ENCODE measurements at places on chromosomes 16 and 17.

- peak; percentile 8 for DNase-seq
Measured at GRCh38 chr16:47905771-47906170, 250.0 kb downstream of the ABCC12 start.

GRCh38 chr16:65094009-65094408, 27.9 kb downstream of the CDH11 start:
- DNase-seq = no peak

- peak; percentile 86 for DNase-seq
Measured at GRCh38 chr16:11349599-11350276, 4.5 kb downstream of the RMI2 start.

- DNase-seq = no peak
Measured at GRCh38 chr16:82059983-82060421, 24.9 kb downstream of the HSD17B2 start.

- DNase-seq = no peak
Measured at GRCh38 chr17:9002606-9003354, 18.5 kb upstream of the NTN1 start.

DNA sequence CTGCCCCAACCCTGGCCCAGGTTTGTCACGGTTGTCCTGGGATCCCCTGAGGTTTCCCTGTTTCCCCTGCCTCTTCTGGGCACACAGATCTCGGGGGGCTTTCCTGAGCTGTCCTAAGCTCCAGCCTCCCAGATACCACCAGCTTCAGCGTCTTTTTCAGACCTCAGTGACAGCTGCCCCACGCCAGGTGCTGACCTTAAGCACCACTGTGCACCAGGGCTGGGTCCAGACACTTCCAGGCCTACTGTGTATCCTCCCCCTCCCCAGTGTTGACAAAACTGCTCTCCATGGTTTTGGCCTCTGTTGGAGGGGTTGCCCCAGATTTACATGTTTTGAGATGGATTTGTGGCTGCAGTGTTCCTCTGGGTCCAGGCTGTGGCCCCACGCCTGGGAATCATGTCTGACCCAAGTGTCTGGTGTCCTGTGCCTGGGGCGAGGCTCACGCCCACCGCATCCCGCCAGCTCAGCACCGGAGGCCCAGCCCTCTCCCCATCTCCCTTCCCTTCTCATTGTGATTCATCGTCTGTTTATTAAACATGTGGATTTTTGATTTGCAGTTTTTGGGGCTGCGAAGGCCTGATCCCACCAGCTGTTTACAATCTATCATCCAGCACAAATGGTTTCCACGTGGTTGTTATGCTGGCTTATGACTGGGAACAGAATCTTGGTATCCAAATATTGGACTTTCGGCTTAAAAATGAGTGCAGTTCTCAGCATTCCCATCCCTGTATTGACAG, 82.1 kb downstream of the METRNL start:
- peak; percentile 92 for DNase-seq

DNA sequence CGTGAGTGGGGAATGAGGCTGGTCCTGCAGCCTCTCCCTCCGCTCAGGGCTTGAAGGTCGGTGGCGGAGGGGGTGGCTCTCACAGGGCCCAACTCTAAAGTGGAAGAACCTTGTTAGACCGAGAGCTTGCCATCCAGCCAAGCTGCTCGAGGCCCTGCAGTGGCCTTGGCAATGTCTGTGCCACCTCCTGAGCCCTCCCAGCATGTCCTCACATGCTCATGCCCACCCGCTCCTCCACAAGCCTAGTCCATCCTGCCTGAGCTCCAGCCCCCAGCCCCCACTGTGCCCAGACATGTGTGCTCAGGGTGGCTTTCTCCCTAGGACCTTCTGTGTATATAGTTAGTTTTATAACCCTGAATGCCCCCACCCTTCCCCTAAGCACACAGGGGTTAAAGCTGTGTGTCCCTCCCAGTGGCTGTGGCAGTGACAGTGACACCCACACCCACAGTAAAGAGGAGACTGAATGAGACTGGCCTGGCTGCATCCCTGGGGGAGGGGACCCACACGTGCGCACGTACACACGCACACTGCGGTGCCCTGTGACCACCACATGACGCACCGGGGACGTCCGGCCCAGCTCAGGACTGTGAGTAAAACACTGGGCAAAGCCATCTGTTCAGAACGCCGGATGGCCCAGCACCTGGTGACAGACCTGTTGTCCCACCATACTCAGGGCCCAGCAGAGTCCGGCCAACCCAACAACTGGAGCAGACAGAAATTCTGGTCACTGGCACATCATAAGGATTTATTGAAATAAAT, 15.6 kb downstream of the PDK2 start:
- no peak for DNase-seq

GRCh38 chr17:10147761-10148415, 50.5 kb downstream of the GAS7 start:
- DNase-seq = no peak

GRCh38 chr16:82694239-82694874, 67.6 kb downstream of the CDH13 start:
- DNase-seq = peak; percentile 70

DNA sequence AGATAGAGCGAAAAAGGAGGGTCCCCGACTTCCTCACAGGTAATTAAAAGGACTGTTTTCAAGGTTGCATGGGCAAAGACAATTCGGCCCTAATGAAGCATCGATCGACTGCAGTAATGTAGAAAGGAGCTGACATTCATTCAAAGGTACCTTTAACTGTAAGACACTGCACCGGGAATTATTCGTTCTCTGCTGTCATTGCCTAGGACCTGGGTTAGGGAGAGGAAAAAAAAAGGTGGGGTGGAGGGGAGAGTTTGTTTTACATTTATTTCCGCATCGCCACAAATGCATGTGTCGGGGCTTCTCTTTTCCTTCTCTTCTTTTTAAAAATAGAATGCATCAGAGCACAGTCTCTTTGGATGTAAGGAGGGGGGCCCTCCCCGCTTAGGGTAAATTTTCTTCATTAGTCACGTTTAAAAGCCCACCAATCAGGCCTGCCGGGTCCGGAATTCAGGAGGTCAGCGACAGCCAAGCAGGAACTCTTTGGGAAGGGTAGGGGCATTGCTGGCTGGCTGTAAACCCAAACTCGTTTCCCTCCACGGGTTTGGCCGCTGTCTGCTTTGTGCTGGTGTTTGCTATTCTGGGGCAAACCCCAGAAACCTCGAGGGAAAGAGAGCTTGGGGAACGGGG, 496.2 kb upstream of the ZFHX3 start:
- no peak for DNase-seq

- no peak for DNase-seq
Measured at GRCh38 chr16:72794319-72794718, 253.6 kb downstream of the ZFHX3 start.

GRCh38 chr17:63041251-63041650, 75.2 kb downstream of the TANC2 start:
- no peak for DNase-seq

- DNase-seq = no peak
Measured at GRCh38 chr17:65041518-65041917, 15.0 kb downstream of the GNA13 start.

DNA sequence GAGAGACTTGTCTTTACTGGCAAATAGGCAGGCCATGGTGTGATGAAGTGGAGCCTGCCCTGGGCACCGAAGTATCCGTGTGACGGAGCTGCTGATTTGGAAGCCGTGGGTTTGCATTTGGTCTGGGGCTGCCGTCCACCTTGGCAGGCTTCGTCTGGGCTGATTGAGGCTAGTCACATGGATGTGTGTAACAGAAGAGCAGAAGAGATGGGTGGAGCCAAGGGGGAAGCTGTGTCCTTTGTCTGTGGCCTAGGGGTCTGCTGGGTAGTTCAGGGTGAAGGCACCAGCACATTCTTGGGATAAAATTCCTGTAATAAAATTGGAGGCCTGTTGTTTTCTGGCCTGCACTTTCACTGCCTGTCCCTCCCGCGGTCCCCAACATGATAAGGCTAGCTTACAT, 106.1 kb downstream of the AATF start:
- DNase-seq = no peak

DNA sequence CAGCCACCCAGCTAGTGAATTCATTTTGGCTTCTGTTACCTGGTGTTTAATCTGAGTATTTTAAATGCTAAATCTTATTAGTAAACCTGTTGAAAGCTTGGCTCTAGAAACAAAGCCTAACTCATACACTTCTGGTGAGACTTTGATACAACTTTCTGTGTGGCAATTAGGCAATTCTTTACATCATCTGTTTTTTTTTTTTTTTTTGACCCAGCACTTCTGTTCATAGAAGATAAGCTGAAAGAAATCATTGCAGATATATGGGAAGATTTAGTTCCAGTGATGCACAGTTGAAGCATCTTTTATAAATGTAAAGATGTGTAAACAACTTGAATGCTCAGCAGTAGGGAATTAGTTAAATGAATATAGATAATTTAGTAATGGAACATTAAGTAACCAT, 21.7 kb upstream of the ABCC11 start:
- no peak for DNase-seq

- DNase-seq = no peak
Measured at GRCh38 chr17:7885367-7886226, 3.0 kb upstream of the CHD3 start.

DNA sequence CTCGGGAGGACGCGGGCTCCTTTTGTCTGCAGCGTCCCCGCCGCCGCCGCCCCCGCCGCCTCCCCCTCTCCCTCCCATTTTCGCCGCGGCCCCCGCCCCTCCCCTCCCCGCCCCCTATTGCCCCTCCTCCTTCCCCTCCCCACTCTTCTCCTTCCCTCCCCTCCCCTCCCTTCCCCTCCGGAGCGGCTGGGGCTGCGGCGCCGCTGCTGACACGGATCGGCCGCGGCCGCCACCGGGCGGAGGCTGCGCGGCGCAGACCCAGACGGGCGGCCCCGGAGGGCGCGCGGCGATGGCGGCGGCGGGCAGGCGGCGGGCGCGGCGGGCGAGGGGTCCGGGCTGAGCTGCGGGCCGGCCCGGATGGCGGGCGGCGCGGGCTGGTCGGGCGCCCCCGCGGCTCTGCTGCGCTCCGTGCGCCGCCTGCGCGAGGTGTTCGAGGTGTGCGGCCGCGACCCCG, at the start of gene RAB11FIP4:
RAB11FIP4 (plus strand) TSS at position 180 of the 454 bp plus-strand sequence; CDS start at position 358, 178 bp downstream.
- DNase-seq = no peak

- no peak for DNase-seq
Measured at GRCh38 chr16:23232806-23233205, 50.3 kb downstream of the SCNN1G start.

- DNase-seq = no peak
Measured at GRCh38 chr16:81107511-81107910, 11.3 kb upstream of the GCSH start.

DNA sequence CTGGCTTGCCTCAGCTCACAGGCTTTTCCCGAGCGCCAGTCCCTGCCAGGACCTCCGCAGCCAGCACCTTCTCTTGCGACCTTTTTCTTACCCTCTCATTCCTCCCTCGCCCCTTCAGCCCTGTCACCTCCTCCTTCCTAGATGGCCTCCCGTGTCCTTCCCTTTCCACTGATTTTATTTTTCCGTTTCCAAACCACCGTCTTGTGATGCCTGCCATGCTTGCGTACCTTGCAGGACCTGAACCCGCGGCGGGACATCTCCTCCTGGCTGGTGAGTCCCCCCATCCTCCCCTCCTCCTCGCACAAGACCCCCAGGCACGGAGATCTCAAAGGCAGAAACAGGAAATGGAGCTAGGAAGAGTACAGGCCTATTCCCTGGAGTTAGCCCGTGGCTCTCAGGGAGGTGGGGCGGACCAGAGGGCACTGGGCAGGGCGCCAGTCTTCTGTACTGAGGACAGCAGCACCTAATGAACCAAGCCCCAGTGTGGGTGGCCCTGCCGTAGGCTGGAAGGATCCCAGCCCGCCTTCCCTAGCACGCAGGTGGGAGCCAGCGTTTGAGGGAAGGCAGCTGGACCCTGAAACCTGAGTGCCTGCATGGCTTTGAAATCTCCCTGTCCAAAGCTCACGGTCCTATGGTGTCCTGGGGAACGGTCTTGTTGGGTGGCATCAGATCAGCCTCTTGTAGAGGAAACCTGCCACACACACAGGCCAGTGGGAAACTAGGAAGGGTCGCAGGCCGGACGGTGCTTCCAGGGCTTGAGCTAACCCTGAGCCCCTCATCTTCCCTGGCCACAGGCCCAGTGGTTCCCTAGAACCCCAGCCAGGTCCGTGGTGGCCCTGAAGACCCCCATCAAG, 612 bp downstream of the CISD3 start:
- DNase-seq = peak; percentile 71

GRCh38 chr17:76918811-76919210, 50.6 kb downstream of the MGAT5B start:
- DNase-seq = no peak

DNA sequence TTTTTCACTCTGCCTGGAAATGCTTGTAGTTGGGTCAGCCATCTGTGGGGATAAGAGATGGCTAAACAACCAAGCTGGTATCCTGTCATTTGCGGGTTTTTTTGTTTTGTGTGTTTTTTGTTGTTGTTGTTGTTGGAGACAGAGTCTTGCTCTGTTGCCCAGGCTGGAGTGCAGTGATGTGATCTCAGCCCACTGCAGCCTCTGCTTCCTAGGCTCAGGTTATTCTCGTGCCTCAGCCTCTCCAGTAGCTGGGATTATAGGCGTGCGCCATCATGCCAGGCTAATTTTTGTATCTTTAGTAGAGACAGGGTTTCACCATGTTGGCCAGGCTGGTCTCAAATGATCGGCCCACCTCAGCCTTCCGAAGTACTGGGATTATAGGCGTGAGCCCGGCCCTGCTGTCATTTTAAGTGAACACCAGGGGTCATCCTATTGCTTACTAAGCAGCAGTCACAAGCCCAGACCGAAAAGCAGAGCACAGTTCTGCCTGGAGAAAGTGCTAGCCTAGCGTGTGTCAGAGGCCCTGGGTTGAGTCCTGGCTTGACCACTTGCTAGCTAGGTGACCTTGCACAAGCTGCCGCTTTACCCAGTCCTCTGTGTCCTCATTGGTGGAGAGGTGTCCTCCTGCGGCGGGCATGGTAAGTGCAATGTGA, 4.6 kb downstream of the SMCR8 start:
- DNase-seq = peak; percentile 78

DNA sequence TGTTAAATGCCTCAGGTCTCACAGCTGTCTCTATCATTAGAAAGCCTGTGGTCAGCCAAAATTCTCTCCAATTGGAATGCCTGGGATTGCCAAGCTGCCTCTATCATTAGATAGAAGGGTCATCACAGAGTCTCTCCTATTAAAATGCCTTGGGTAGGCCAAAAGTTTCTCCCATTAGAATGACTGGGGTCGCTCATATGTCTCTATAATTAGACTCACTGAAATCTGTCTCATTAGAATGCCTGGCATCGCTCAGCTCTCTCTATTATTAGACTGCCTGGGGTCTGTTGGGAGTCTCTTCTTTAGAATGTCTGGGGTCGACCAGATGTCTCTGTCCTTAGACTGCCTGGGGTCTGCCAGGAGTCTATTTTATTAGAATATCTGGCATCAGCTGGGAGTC, 2265.1 kb downstream of the TP53TG3F start:
- DNase-seq = no peak

Data from fibroblast of mammary gland (primary cell).